ENCODE measurements at places on chromosomes 7 and 10.

DNA sequence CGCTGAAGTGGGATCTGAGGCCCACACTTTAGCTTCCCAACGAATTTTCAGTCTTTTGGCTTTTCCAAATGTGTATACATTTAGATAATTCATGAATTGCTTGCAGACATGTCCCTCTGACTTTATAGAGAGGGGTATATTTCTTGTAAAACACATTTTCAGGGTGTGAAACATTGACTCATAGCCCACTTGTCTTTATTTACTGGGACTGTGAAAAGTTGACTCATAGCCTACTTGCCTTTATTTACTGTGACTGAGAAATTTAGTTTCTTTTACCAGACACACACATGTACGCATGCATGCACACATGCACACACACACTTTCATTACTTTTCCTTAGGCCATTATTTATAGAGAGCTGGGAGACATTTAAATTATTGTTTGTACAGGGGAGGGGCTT, 79.1 kb downstream of the VTI1A start:
- DNase-seq, result no peak

DNA sequence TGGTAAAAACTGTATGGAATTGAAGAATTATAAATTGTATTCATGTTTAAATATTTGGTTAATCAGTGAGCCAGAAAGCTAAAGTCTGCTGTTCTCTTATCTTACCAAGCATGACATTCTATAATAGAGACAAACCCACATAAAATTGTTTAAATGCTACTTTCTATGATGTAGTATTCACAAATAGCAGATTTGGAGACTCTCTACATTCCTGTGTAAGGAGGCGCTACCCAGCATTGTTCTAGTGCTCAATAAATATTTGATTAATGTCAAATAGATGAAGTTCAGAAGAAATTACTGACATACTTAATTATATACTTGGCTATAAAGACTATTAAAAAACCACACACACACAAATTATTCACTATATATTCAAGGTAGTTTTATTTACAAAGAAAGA, 49.8 kb downstream of the DOCK4 start:
- no peak for DNase-seq

DNA sequence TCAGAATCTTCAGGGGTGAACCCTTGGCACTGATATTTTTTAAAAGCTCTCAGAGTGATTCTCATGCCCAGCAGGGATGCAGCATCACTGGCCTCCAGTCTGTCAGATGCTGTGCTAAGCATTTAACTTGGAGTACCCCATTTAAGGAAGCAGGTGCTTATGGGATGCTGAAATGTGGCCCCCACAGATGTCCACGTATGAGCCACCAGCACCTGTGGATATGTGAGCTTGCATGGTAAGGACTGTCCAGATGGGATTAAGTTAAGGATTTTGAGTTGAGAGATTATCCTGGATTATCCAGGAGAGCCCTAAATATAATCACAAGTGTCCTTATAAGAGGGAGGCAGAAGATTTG, 17.7 kb downstream of the CHST3 start:
- DNase-seq, result no peak

DNA sequence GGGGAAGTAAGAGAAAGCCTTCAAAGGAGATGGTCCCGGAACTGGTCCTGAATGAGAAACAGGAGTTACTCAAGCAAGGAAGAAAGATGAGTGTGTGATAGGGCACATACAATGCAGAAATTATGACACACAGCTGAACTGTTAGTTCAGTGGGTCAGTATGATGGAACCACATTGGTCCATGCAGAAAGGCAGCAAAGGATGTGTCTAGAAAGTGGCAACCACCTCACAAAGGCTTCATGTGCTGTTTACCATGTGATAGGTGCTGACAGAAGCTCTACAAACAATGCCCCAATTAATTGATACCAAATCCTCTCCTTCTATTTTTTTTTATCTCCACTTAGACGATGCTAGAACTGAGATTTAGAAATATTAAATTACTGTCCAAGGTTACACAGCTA, 258.3 kb downstream of the RELN start:
- DNase-seq, result no peak

DNA sequence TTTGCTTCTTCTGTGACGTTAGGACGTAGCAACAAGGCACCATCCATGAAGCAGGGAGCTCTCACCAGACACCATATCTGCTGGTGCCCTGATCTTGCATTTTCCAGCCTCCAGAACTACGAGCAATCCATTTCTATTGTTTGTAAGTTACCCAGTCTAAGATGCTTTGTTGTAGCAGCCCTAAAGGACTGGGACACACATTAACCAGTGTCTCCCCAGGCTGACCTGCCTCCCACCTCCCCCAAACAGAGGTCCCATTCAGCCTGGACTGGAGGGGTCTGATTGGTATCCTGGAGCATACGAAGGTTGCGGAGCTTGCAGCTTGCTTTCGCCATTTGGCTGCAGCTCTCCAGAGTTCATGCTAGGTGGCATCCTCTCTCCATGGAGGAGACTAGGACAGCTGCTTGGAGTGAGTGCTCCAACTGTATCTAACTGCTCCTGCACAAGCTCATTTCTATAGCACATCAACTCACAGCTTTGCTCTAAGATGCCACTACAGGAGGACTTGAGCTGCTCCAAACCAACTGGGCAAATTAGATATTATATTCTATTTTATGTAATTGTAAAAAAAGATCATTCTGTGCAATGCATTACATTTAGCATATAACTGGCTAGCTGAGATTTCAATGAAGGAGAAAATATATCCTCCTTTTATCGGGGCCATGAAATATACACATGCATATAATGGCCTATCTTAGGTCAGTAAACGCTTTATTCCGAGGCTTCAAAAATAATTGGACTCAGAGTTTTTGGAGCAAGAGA, 8.0 kb upstream of the GRK5 start:
- DNase-seq, result peak; percentile 42

- DNase-seq, result no peak
Observed at GRCh38 chr10:90437452-90437851, 420.4 kb downstream of the HTR7 start.

- DNase-seq, result no peak
Observed at GRCh38 chr7:108653526-108653925, 83.9 kb downstream of the DNAJB9 start.

DNA sequence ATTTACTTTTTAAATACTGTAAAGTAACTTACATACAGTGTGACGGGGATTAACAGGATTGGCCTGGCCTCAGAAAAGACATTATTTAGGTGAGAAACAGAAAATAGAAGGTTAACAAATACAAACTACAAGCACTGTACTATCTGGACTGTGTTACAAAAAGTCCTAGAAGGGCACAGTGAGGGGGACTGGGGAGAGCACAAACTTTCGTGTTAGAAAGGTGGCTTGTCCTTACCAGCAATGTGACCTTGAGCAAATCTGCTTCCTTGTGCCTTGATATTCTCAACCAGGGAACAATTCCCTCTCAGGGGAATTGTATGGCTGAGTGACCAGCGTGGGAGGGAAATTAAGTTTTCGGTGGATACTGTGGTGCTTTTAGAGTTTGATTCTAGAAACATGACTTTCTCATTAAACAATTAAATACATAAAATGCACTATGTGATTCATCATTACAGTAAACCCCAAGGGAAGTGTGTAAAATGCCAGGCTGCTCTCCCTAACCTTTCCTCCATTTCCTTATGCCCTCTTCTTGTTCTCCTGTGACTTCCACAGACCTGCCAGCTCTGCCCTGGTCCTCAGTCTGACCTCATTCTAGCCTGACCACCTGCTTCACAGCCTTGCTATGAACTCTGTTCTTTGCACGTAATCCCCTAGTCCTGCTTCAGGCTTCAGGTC, 57.7 kb downstream of the OSBPL3 start:
- DNase-seq, result no peak

DNA sequence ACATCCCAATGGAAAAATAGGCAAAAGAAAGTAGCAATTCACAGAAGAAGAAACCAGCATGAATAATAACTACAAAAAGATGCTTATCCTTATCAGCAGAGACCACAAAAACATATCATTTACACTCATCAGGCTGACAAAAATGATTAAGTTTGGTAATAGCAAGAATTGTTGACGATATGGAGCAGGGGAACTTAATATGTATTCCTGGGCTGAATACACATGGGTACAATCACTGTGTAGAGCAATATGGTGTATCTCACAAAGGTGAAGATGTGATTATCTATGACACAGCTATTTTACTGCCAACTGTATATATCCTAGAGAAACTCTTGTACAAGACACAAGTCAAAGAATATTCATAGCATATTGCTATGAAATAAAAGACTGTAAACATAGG, 141.8 kb upstream of the NOBOX start:
- no peak for DNase-seq

- no peak for DNase-seq
Observed at GRCh38 chr7:66170309-66171231, 34.6 kb upstream of the TPST1 start.

- no peak for DNase-seq
Observed at GRCh38 chr7:141072548-141073172, 1.2 kb upstream of the TMEM178B start.

- DNase-seq, result no peak
Observed at GRCh38 chr10:118141471-118141870, 94.7 kb upstream of the RAB11FIP2 start.

DNA sequence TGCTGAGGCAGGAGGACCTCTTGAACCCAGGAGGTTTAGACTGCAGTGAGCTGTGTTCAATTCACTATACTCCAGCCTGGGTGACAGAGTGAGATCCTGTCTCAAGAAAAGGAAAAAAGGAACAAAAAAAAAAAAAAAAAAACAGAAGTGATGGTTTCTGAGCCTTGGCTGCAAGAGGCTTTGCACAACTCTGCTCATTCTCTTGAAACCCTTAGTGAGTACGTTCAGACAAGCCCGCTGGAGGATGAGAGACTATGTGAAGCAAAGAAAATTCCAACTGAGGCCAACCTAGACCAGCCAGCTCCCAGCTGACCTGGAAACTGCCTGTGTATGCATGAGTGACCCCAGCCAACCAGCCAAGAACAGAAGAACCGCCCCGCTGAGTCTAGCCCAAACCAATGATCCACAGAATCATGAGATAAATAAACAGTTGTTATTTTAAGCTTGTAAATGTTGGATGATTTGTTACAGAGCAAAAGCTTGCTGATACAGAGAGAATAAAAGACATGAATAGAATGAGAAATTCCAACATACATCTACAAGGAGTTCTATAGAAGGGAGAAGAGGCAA, 50.6 kb upstream of the FZD9 start:
- DNase-seq, result no peak

GRCh38 chr10:79944428-79945395, 4.2 kb downstream of the SFTPD start:
- no peak for DNase-seq

DNA sequence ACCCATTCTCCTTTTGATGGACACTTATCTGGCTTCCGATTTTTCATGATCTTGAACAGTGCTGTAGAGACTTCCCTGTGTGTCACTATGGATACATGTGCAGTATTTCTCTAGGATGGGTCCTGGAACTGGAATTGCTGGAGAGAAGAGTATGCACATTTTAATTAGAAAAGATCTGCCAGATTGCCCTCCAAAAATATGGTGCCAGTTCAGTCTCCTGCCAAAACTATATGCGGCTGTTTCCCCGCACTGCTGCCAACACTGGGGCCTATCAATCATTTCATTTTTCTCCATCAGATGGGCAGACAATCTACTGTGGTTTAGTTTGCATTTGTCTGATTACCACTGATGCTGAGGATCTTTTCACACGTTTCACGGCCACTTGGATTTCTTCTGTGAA, 105.0 kb downstream of the SH2D4B start:
- DNase-seq, result peak; percentile 25

DNA sequence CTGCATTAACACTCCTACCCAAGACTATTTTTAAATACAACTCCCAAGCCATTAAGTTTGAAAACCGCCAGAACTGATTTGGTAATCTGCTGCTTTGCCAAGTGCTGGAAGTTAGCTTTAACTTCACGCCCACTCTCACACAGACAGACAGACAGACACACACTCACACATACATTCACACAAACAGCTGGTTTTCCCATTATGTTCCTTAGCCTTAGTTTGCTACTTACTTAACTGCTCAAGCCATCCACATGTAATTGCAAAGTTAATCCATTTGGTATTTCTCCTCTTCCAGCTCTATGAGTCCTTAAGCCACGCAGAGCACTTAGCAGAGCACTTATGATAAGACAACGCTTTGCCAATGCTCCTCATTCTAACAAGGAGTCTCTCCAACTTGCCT, 8.3 kb downstream of the COBL start:
- DNase-seq, result no peak

DNA sequence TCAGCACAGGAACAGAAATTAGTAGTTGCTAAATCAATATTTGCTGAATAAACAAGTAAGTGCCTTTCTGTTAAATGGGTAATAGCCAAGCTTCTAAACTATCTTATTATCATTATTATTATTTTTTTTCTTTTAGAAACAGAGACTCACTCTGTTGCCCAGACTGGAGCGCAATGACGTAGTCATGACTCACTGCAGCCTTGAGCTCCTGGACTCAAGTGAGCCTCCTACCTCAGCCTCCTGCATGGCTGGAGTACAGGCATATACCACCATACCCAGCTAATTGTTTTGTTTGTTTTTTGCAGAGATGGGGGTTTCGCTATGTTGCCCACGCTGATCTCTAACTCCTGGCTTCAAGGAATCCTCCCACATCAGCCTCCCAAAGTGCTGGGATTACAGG, 12.3 kb upstream of the ELN start:
- no peak for DNase-seq

- DNase-seq, result no peak
Observed at GRCh38 chr7:11591055-11591633, 240.9 kb downstream of the THSD7A start.

- DNase-seq, result no peak
Observed at GRCh38 chr7:70132226-70132851, 534.1 kb downstream of the AUTS2 start.

GRCh38 chr7:137388916-137389315, 45.4 kb upstream of the PTN start:
- no peak for DNase-seq

- DNase-seq, result no peak
Observed at GRCh38 chr10:94859086-94859485, 79.4 kb upstream of the CYP2C9 start.

GRCh38 chr10:119395280-119396007, 147.1 kb downstream of the RGS10 start:
- DNase-seq, result no peak

- DNase-seq, result no peak
Observed at GRCh38 chr10:114499630-114500190, 95.4 kb upstream of the AFAP1L2 start.

GRCh38 chr7:40232242-40232893, 97.6 kb downstream of the SUGCT start:
- peak; percentile 16 for DNase-seq

DNA sequence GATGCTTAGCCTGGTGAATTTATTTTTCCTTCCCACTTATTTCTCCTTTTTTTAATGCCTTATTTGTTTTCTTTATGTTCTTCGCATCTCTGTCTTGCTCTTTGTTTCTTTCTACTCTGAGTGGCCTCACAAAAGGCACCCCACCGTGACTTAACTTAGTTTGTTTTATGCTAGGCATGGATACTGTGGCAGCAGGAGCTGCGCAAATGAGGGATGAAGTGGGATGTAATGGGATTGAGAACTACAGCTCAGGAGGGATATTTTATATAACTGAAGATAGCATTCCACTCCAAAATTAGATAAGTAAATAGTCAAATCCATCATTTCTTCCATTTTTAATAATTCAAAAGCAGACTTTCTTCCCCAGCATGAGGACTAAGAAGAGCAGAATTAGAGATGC, 1.7 kb upstream of the CACNA2D1 start:
- no peak for DNase-seq
